ENCODE measurements at places on chromosomes 13 and 19. TPM values are rescaled to one million over a fixed set of nuclear protein-coding genes. Genes with fewer than 3 reads are reported as not detected.

SLC1A6 gene
- total RNA-seq, result not detected

DCLK1 gene
- total RNA-seq, result 4.4 TPM

ZNF93 gene
- total RNA-seq, result 4.3 TPM

KANK2 gene
- 132 TPM for total RNA-seq

DENND1C gene
- 0.81 TPM for total RNA-seq

SHISA7 gene
- total RNA-seq, result not detected

ZNF224 gene
- 3.9 TPM for total RNA-seq

ATP8B3 gene
- total RNA-seq, result 5.6 TPM

RAB11B gene
- 60.8 TPM for total RNA-seq

PBX4 gene
- total RNA-seq, result 1.8 TPM
